ENCODE measurements at places on chromosomes 1 and 21.

GRCh38 chr1:182833271-182833670 lies 5.9 kb upstream of the DHX9 start:
- no peak for DNase-seq

- DNase-seq, result no peak
These were observed 31.8 kb downstream of the KCNK2 start for GRCh38 chr1:215114154-215114933.

- no peak for DNase-seq
These were observed 506 bp downstream of the SSX2IP start for GRCh38 chr1:84689514-84690396.

DNA sequence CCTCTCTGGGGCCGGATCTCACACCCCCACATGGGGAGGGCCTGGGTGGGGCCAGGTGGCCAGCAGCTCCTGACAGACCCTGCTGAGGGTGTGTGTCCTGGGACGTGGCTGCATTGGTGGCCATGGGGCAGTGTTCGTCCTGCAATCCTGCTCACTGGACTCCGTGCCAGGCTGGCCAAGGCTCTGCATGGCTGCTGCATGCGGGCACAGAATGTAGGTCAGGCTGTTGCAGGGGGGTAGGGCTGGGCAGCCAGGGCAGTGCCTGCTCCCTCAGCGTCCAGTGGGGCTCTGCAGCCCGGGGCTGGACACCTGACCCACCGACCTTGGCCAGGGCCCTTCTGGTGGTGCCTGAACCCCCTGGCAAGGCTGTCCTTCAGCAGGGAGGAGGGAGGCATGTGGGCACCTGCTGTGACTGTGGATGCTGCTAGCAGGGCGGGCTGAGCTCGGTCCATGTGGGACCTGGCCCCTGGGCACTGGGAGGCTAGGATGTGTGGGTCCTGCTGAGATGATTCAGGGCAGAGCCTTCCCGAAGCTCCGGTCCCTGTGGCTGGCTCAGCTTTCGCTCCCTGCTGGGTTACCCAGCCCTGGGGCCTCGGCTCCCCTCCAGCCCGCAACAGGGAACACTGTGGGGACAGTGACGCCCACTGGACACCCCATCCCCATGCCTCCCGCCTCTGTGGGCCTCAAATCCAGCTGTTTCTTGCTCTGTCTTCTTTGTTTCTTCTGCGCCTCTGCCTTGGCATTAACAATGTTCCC lies 14.9 kb upstream of the PLCH2 start:
- no peak for DNase-seq

GRCh38 chr1:27135541-27136235 lies 19.2 kb downstream of the SLC9A1 start:
- no peak for DNase-seq

- DNase-seq, result no peak
These were observed 109.6 kb downstream of the AKT3 start for GRCh38 chr1:243740255-243740999.

DNA sequence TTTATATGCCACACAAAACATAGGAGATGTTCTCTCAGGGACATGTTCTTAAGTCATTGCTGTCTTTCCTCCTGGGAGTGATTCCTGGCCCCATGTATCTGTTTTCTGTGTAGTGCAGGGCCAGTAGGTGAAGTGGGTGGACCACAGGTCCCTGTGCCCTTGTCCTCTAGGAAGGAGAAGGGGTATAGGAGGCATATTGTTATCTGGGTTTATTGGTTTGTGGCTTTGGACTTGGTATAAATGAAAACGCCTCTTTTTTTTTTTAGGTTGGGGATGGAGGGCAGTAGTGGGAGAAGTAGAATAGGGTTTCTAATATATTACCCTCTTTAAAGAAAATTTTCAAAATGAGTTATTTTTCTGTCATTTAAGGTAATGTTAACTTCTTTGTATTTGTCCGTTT lies 29.4 kb downstream of the DYRK1A start:
- DNase-seq, result no peak

GRCh38 chr21:35512346-35512745 lies 463.2 kb upstream of the RUNX1 start:
- DNase-seq, result no peak

- DNase-seq, result no peak
These were observed 6.2 kb downstream of the E2F2 start for GRCh38 chr1:23524716-23525401.

DNA sequence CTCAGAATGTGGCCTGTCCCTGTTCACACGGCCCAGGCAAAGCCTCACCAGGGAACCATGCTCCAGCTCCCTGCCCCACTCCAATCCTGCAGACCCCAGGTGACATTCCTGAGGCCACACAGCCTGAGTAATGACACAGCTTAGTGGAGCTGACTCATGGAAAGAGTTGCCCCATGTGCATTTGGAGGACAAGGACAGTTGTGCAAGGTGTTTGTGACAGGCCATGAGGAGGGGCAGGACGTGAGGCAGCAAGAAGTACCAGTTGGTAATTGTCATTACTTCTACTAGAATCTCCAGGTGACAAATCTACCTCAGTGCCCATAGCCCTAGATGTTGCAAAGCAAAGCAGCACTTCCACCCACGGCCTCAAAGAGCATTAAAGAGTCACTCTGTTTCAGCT lies 15.2 kb downstream of the PRR9 start:
- no peak for DNase-seq

Measured in stimulated activated CD4-positive, alpha-beta T cell treated with anti-CD3 and anti-CD28 coated beads, Interleukin-1b, Interleukin-23, amount 100 ng/mL, for 48 hours (primary cell).